ENCODE measurements at places on chromosomes 7 and 10. TPM values are rescaled to one million over a fixed set of nuclear protein-coding genes. Genes with fewer than 3 reads are reported as not detected.

- no peaks in the 10 kb centered on the region for H3K4me1 ChIP-seq
- H3K27ac ChIP-seq = no peak overlapping the region
- no peaks in the 10 kb centered on the region for H3K27me3 ChIP-seq
- no peak for DNase-seq
- no peak overlapping the region for H3K4me3 ChIP-seq
Observed at GRCh38 chr10:75319274-75319673, 82.3 kb downstream of the ZNF503 start.

GRCh38 chr7:105337529-105337928 lies 51.2 kb downstream of the SRPK2 start:
- H3K4me3 ChIP-seq = no peak overlapping the region
- no peaks in the 10 kb centered on the region for H3K36me3 ChIP-seq
- no peaks in the 10 kb centered on the region for H3K27me3 ChIP-seq
- no peak overlapping the region for H3K27ac ChIP-seq
- no peak for DNase-seq

DNA sequence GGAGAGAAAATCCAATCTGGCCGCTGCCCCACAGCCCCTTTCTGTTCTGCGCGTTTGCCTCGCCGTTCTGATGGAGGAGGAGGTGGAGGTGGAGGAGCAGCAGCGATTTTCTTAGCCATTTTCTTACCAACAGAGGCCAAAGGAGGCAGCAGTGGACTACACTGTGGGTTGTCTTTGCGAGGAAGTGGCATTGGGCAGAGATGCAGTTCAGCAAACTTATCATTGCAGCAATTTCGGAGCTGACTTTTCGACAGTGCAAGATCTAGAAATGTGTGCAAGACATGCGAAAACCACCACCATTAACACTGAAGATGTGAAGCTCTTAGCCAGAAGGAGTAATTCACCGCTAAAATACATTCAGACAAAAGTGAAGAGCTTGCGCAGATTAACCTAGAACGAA lies 1.9 kb upstream of the ARL4A start:
- H3K27ac ChIP-seq = peak overlapping the region; percentile 61
- H3K27me3 ChIP-seq = no peaks in the 10 kb centered on the region
- peaks cover 7% of the 10 kb centered on the region for H3K36me3 ChIP-seq
- H3K4me3 ChIP-seq = peak overlapping the region; percentile 46
- H3K4me1 ChIP-seq = peaks cover 24% of the 10 kb centered on the region

GRCh38 chr10:17792991-17793390 lies 16.2 kb upstream of the MRC1 start:
- H3K36me3 ChIP-seq = no peaks in the 10 kb centered on the region
- no peak for DNase-seq
- H3K4me3 ChIP-seq = no peak overlapping the region
- no peak overlapping the region for H3K27ac ChIP-seq

The TMEM176B gene
- total RNA-seq = not detected

- no peak overlapping the region for H3K4me3 ChIP-seq
- H3K27ac ChIP-seq = no peak overlapping the region
- H3K4me1 ChIP-seq = peaks cover 5% of the 10 kb centered on the region
- no peaks in the 10 kb centered on the region for H3K27me3 ChIP-seq
Observed at GRCh38 chr10:46084321-46085165, 38.5 kb upstream of the MSMB start.

DNA sequence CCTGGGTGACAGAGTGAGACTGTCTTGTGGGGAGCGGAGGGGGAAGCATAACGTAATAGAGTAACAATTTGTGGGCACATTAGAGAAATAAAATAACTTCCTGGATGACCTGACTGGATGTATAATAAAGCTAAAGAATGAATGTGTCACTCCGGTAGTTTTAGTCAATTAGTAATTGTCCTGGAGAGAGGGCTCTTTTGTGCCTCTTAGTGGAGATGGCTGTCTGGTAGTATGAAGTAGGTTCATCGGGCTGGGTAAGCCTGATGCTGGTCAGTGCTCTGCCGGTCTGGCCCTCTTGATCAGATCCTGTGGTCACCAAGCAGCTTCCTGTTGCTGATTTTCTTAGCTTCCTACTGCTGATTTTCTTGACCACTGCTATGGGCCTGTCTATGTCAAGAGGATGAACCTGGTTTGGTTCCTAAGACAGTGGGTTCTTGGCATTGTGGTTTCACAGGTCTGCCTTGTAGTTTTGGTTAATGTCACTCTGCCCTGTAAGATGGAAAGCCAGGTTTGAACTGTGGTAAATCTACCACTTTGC lies 34.1 kb downstream of the ZRANB1 start:
- H3K36me3 ChIP-seq = peaks cover 19% of the 10 kb centered on the region
- H3K27me3 ChIP-seq = no peaks in the 10 kb centered on the region
- H3K27ac ChIP-seq = no peak overlapping the region
- no peak for DNase-seq

DNA sequence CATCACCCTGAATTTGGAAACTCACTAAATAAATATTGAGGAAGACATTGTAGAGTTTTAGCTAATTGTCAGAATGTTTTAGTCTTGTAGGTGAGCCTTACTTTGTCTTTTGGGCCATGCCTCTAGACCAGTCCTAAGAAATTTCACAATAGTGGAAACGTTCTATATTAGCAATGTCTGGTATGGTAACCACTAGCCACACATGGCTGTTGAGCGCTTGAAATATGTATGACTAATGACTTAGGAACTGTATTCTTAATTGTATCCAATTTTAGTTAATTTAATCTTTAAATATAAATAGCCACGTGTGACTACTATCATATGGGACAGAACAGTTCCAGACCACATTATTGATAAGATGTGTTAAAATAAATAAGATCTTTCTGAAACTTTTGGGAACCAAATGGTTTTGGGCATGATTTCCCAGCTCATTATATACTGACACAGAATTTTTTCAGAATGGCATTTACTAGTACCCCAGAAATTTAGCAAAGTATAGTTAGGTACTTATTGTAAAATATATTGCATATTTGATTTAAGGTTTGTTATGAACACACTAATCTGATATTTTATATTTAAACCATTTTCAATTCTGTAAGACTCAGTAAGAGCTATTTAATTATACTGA lies 95.0 kb downstream of the VPS50 start:
- H3K27me3 ChIP-seq = no peaks in the 10 kb centered on the region
- no peaks in the 10 kb centered on the region for H3K4me1 ChIP-seq
- peaks cover 12% of the 10 kb centered on the region for H3K36me3 ChIP-seq
- DNase-seq = no peak
- H3K27ac ChIP-seq = no peak overlapping the region
- H3K4me3 ChIP-seq = no peak overlapping the region

- H3K27me3 ChIP-seq = peaks cover 6% of the 10 kb centered on the region
- no peaks in the 10 kb centered on the region for H3K36me3 ChIP-seq
- no peaks in the 10 kb centered on the region for H3K4me1 ChIP-seq
- no peak overlapping the region for H3K27ac ChIP-seq
- no peak for DNase-seq
Observed at GRCh38 chr7:20352573-20353306, 22.0 kb downstream of the ITGB8 start.

- peaks cover 41% of the 10 kb centered on the region for H3K27me3 ChIP-seq
- H3K36me3 ChIP-seq = no peaks in the 10 kb centered on the region
- DNase-seq = no peak
- no peak overlapping the region for H3K27ac ChIP-seq
Observed at GRCh38 chr10:49601857-49602256, 8.3 kb upstream of the SLC18A3 start.

The PRLHR gene
- total RNA-seq = not detected

GRCh38 chr10:9762966-9763656 lies 1254.6 kb upstream of the CELF2 start:
- no peak overlapping the region for H3K4me3 ChIP-seq
- DNase-seq = no peak
- no peaks in the 10 kb centered on the region for H3K36me3 ChIP-seq
- H3K27me3 ChIP-seq = no peaks in the 10 kb centered on the region
- no peak overlapping the region for H3K27ac ChIP-seq

The LIPF gene
- total RNA-seq = not detected

- peaks cover 26% of the 10 kb centered on the region for H3K36me3 ChIP-seq
- H3K4me1 ChIP-seq = peaks cover 63% of the 10 kb centered on the region
- H3K4me3 ChIP-seq = peak overlapping the region; percentile 96
- H3K27ac ChIP-seq = peak overlapping the region; percentile 96
- DNase-seq = no peak
Observed at GRCh38 chr10:6165221-6165725, 37.5 kb upstream of the PFKFB3 start.

The SMKR1 gene
- total RNA-seq = 4.1 TPM

DNA sequence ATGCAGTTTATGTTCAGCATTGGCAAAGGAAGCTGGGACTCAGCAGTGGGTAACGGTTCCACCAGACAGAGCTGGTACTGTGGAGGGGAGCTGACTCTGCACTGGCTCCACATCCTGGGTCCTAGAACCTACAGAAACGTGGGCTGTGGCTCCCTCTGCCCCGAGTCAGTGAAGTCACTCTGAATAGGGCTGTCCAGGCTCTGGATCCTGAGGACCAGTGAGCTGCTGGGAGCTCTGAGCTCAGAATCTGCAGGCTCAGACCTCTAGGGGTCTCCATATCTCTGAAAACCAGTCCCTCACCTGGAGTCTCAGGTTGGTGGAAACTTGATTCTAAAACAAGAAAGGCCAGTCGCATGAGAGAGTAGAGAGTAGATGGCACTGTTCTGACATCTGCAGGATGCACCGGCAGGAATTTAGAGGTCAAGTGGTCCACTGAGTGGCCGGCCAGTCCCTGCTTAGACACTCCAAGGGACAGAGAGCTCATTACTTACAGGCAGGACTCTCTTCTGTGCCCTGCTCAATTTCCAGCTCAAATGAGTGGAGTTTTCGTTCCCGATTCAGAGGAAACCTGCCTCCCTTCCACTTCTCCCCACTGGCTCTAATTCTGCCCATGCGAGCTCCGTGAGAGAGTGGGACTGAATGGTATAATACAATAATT lies 18.6 kb downstream of the NPFFR1 start:
- H3K27me3 ChIP-seq = peaks cover 6% of the 10 kb centered on the region
- no peaks in the 10 kb centered on the region for H3K36me3 ChIP-seq
- no peak overlapping the region for H3K4me3 ChIP-seq
- H3K4me1 ChIP-seq = peaks cover 2% of the 10 kb centered on the region

DNA sequence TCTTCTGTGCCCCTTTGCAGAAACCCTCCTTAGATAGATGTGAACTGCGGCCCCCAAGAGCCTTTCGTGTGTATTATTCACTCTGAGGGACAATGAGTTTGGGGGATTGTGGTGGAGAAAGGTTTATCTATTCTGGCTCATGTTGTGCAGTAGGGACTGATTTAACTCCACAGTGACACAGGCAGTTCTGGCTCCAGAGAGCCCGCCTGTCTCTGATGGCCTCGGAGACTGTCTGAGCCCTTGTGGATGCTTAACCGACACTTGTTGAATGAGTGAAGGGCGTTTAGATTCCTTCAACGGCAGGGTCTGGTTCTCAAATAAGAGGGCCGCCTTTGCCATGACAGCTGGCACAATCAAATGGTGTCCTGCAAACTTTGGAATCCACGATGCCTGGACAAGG lies 5.8 kb downstream of the NPTX2 start:
- peaks cover 2% of the 10 kb centered on the region for H3K4me1 ChIP-seq
- no peak overlapping the region for H3K4me3 ChIP-seq
- no peaks in the 10 kb centered on the region for H3K36me3 ChIP-seq
- DNase-seq = no peak
- no peak overlapping the region for H3K27ac ChIP-seq
- H3K27me3 ChIP-seq = peaks cover 35% of the 10 kb centered on the region

DNA sequence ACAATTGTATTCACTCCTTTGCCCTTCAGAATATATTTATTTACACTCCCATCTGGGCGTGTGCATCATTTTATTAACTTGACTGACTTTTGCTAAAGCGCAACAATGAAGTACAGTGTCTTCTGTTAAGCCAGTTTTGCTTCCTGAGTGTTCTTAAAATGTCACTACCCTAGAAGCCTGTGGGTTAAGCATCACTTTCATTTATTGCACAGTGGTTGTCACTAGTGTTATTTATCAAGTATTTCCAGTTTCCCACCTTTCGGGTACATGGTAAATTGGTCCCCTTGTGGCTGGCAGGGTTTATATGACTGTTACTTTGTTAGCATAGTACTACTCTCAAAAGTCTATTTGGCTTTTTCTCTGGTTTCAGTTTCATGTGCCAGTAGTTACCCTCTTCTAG lies 3.3 kb downstream of the HILPDA start:
- H3K27ac ChIP-seq = peak overlapping the region; percentile 93
- H3K4me1 ChIP-seq = peaks cover 40% of the 10 kb centered on the region
- peak overlapping the region; percentile 96 for H3K4me3 ChIP-seq
- peaks cover 49% of the 10 kb centered on the region for H3K36me3 ChIP-seq

DNA sequence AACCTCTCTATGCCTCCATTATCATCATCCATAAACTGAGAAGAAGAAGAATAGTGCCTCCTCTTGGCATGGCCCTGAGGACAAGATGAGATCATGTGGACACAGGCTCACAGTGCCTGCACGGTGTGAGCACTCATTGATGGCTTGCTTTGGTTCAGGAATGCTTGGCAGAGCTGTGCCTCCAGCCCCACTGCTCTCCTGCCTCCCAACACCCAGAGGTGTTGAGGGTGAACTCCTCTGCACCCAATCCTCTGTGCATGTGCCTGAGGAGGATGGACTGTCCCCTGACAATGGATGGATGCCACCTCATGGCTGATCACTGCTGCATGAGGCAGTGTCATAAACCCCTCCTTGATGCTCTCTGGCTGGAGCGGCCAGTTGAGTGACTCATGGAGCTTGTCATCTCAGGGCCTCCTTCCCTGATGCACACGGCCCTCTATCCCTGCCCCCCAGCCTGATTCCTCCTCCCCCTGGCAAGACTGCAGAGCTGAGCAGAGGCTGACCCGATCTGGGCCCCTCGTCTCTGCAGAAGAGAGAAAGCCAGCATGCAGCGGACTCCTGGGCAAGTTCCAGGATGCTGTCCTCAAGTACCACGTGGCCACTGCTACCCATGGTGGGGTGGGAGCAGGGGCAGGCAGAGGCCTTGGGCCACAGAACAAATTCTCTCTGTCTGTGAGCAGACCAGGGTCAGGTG lies 136.3 kb downstream of the KCNMA1 start:
- H3K27ac ChIP-seq = peak overlapping the region; percentile 83
- H3K4me3 ChIP-seq = no peak overlapping the region
- peaks cover 22% of the 10 kb centered on the region for H3K27me3 ChIP-seq
- no peaks in the 10 kb centered on the region for H3K36me3 ChIP-seq

The ASB4 gene
- not detected for total RNA-seq

- H3K36me3 ChIP-seq = peaks cover 15% of the 10 kb centered on the region
- no peaks in the 10 kb centered on the region for H3K27me3 ChIP-seq
- no peaks in the 10 kb centered on the region for H3K4me1 ChIP-seq
Observed at GRCh38 chr7:133618970-133619369, 366.1 kb downstream of the EXOC4 start.

GRCh38 chr7:51043461-51043860 lies 260.8 kb upstream of the GRB10 start:
- H3K36me3 ChIP-seq = no peaks in the 10 kb centered on the region
- no peaks in the 10 kb centered on the region for H3K27me3 ChIP-seq
- H3K4me3 ChIP-seq = no peak overlapping the region
- DNase-seq = no peak
- H3K27ac ChIP-seq = no peak overlapping the region

DNA sequence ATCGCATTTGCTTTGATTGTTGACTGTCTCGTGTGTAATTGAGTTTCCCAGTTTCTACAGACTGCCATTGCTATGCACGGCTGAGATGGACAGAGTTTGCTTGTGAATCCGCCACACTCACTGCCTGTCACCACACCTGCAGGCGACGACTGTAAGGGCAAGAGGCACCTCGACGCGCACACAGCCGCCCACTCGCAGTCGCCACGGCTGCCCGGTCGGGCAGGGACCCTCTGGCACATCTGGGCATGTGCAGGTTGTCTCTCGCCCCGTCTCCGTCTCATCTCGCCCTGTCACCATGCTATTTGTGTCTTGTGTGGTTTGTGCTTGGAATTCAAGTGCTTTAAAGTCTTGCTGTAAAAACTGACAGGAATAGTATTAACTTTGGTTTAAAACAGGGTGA lies 17.5 kb downstream of the SUN1 start:
- H3K27ac ChIP-seq = no peak overlapping the region
- DNase-seq = no peak
- no peak overlapping the region for H3K4me3 ChIP-seq
- H3K4me1 ChIP-seq = no peaks in the 10 kb centered on the region
